ENCODE measurements at places on chromosomes 2 and 18.

DNA sequence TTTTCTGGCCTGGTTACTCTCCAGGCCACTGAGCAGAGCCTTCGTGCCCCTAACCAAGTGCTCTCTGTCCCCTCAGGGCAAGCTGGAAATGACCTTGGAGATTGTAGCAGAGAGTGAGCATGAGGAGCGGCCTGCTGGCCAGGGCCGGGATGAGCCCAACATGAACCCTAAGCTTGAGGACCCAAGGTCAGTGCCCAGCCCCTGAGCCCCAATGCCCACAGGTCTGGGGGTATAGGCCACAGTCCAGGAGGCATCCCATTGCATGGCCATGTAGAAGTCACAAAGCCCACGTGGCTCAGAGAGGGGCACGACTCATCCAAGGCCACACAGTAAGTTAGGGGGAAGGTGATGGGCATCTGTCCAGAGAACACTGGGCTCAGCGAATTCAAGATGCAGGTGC is 227.6 kb downstream of the DYSF start:
- no peak for DNase-seq

GRCh38 chr2:175478096-175478768 is 296.7 kb upstream of the ATP5MC3 start:
- DNase-seq, result no peak

DNA sequence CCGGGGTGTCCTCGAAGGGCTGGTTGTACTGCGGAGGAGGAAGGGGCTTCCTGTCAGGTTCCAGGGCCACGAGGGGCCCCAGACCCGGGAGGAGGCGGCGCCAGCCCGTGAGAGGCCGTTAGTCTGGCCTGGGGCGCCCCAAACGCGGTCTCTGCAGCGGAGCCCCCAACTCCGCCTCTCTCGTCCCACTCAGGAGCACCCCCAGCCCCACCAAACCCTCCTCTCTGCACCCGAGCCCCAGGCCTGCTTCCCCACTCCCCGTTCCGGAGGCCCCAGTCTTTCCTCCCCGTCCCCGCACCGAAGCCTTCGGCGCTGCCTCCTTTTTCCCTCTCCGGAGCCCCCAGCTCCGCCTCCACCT is 473 bp downstream of the HJURP start:
- no peak for DNase-seq

- DNase-seq, result no peak
Measured at GRCh38 chr18:46480226-46480625, 176.8 kb downstream of the LOXHD1 start.

GRCh38 chr2:216142540-216142939 is 33.4 kb downstream of the XRCC5 start:
- no peak for DNase-seq

- no peak for DNase-seq
Measured at GRCh38 chr2:64363848-64364247, 90.1 kb upstream of the LGALSL start.

DNA sequence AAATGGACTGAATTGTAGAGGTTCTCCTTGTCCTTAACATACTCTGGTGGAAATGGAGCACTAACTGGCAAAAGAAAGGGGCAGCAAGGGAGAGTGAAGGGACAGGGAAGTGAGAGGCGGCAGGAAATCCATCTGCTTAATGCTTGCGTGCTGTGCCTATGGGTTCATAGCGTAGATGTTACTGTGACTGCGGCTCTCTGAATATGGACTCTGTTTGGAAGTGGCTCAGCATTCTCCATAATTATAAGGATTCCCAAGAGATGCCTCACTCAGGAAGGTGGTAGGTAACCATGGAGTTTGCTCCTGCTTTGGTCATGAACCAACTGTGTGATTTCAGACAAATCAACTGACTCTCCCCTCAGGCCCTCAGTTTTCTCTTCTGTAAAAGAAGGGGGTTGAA is 50.0 kb downstream of the MYO3B start:
- no peak for DNase-seq

Measured in NCI-H510A (cell line).